OCI-M1 (cell line): ENCODE measurements at places on chromosomes 6 and 20.

DNA sequence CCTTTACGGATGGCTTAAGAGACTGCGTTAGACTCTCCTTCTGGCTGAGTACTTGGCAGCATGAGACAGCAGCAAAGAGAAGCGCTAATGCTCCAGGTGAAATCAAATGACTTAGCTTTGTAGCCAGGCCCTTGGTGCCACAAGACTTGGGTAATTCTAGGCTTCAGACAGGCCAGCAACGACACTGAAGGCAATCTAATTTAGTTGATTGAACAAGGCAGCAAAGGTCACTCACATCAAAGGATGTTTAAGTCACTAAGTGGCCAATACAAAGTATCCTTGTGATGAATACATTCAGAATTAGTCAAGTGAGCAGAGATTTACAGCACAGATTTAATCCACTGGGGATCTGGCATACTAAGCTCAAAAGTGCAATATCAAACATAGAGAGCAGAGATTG is 113.2 kb downstream of the FAM83B start:
- no peak for DNase-seq

DNA sequence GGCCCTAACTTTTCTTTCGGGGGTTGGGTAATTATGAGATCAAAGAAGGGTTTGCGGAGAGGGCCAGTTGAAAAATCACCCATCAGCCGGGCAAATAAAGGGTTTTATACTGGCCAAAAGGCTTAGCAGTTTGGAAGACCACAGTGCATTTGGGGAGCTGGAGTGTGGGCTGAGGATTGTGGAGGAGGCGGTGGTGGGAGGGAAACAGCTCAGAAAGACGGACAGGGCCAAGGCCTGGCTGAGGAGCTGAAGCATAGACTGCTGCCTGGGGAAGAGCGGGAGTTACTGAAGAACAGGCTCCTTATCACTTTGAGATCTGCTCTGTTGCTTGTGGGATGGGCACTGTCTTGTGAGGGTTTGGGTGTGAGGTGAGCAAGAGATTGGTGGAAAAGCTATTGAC is 144.2 kb downstream of the CARMIL1 start:
- no peak for DNase-seq

DNA sequence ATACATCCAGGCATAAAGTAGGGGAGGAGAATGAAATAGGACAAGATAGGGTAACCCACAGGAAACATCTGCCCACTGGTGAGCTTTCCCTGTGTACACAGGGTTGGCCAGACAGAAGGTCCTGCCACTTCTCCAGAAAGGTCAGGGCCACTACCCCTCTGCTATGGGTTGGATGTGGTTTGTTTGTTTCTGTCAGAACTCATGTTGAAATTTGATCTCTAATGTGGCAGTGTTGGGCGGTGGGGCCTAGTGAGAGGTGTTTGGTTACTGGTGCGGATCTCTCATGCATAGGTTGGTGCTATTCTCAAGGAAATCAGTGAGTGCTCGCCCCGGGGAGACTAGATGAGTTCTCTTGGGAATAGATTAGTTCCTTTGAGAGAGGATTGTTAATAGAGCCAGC is 15.6 kb upstream of the MAS1 start:
- DNase-seq, result peak; percentile 22

GRCh38 chr6:124967444-124967843 is 5.2 kb downstream of the RNF217 start:
- DNase-seq, result no peak

DNA sequence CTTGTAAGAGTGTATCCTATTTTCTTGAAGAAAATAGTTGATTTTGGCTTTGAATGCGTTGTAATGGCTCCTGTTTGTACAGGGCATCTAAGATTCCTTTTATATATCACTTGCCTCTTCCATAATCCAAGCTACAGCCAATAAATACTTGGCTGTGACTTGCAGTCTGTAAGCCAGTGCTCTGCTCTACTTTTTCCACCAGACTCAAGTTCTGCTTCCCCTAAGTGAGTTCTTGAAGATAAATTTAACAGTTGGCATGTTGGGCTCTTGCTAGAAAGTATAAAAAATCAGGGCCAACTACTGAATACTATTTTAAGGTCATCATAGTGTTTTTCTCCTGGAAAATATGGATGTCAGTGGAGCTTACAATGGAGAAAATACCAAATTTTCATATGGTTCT is 36.5 kb upstream of the SCGN start:
- no peak for DNase-seq

DNA sequence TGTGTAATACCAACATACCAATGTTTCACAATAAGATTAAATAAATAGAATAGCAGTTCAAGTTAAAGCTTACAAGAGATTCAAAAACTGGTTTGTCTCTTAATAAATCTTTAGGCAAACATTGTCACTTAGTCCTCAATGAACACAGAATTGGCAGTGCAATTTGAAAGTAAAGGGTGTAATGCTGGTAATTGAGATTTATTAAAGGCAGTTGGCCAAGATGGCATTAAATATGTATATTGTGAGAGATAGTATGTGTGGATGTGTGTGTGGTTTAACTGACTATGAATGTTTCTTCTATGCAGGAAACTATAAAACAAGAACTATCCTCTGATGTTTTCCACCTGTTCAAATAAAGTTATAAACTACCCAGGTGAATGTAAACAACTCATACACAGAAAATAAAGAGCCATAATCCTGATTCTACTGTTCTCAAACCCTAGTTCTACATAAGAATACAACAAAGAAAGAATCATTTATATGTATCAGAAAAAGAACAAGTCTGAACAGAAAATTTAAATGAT is 267.9 kb upstream of the PTCHD4 start:
- no peak for DNase-seq

DNA sequence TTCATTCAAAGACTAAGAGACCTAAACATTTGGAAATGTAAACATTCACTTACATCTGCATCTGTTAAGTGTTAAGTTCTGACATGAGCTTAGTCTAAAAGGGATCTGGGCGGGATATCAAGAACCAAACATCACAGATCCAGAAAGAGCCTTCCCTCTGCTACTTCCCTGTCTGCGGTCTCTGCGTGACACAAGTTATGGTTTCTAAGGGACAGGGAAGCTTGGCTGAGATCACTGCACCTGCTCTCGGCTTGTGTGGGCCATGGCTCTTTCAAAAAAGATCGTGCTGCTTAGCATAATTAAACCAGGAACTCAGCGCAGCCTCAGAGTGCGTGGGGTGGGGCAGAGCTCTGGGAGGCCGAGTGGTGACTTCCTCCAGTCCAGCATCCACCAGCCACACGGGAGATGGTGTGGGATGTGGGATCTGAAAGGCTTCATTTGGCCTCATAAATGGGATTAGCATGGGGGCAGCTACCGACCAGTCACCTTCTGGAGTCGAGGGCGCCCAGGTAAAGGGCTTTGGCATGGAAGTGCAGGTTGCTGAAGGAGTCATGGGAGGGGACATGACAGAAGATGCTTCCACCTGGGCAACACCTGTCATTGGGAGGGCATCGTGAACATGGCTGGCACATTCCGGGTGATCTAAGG is 16.7 kb upstream of the RAMACL start:
- no peak for DNase-seq

DNA sequence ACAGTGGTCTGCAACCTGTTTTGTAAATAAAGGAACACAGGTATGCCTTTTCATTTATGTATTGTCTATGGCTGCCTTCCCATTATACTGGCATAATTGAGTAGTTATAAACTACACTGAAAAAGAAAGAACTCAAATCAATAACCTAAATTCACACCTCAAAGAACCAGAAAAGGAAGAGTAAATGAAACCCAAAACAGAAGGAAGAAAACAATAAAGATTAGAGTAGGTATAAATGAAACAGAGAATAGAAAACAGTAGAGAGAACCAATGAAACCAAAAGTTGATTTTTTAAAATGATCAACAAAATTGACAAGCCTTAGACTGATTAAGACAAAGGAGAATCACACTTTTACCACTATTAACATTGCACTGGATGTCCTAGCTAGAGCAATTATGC is 34.7 kb downstream of the FAM184A start:
- DNase-seq, result no peak

DNA sequence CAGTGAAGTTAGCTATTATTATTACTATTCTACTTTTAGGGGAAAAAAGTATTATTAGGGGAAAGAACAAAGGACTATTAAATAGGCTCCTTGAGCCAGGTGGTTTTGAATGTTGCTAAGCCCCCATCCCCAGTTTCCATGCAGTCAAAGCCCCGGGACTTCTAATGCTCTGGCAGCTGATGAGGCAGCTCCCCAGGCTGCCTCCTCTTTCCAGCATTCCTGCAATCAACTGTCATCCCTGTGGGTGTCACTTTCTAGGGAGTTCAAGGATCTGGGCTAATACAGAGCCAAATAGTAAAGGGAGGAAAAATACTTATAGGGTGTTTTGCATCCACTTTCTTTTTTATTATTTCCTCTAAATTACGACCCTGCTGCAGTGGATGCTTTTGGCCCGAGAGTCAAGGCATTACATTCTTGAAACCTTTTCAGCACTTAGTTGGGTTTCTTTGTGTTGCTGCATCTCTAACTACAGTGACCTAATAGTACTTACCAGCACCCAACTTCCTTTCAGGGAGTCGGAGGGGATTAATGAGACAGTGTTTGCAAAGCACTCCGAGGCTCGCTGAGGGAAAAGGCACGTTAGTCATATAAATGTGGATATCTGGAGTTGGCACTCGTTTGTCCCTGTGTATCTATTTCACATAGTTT is 303.9 kb upstream of the MAP3K7 start:
- DNase-seq, result no peak

DNA sequence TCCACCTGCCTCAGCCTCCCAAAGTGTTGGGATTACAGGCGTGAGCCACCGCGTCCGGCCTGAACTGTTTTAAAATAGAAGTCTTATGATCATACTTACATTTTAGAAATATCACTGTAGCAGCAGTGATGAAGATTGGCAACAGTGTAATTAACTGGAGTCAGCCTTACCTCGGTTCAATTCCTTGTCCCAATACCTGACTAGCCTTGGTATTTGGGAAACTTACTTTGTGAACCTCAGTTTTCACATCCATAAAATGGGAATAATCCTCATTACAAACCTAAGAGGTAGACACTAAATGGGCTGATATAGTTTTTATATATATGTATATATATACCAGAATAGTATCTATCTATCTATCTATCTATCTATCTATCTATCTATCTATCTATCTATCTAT is 19.3 kb downstream of the PHF20 start:
- DNase-seq, result no peak

DNA sequence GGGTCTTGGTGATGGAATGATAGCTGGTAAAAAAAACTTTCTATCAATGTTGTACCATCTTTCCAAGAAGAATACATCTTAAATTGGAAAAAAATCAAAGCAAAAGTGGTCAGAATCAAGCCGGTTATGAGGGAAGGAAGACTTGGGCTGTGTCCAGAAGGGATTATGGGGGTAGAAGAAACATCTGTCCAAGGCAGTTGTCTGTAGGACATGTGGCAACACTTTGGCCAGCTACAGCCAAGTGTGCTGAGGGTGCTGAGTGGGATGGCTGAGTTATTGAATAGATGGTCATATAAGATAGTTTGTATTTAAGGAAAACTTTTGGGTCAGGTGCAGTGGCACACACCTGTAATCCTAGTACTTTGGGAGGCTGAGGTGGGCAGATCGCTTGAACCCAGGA is 38.4 kb downstream of the INSM1 start:
- DNase-seq, result no peak

DNA sequence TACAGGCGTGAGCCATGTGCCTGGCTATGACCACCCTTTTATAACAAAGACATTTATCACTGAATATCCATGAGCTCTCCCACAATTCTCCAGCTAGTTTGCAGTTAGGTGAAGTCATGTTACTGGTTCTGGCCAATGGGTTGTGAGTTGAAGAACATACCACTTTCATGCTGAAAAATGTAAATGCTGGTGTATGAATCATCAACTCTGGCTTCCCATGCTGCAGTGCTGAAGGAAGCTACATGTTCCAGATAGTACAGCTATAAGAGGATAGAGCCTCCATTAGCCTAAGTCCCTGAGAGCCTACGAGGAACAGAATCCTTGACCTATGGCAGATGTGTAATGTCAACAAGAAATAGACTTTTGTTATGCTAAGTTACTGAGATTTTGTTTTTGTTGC is 180.4 kb downstream of the BTBD9 start:
- DNase-seq, result no peak

GRCh38 chr20:9458138-9458796 is 56.1 kb upstream of the LAMP5 start:
- peak; percentile 20 for DNase-seq

DNA sequence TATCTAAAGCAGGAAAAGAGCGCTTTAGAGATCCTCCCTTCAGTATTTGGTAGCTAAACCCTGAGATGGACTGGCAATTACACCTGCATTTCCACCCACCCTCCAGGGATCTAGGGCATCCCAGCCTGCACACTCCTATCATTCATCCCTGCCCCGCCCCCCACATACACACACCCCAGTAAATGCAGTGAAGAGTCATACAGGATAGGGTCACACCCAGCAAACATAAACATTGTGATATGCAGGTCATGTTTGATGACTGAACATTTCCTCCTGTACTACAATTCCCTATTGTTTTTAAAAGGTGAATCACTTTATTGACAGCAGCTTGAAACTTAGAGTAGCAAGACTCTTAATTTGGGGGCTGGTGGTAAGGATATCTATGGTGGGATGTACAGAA is 112.9 kb downstream of the FOXO3 start:
- no peak for DNase-seq

GRCh38 chr6:88474720-88475119 is 308.6 kb upstream of the CNR1 start:
- no peak for DNase-seq

DNA sequence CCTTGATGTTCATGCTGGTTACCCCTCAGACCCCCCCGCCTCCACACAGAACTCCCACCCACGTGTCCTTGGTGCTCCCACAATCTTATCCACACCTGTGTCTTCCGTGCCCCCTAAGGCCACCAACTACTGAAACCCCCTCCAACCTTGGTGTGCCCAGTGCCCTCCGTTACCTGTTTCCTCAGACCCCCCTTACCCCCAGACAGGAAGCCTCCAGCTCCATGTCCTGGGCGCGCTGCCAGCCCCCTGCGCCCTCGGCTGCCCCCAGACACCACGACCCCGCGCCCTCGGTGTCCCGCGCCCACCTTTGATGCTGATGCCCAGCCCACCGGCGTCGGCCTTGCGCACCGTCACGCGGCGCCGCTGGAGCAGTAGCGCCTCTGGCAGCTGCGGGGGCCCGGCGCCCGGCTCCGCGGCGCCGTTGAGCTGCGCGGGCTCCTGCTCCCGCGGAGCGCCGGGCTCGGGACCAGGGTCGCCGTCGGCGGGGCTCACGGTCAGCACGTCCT is 504 bp downstream of the SNTA1 start:
- no peak for DNase-seq

GRCh38 chr6:13831615-13832014 is 17.3 kb upstream of the MCUR1 start:
- no peak for DNase-seq

- no peak for DNase-seq
Observed at GRCh38 chr6:163806755-163807499, 392.4 kb downstream of the QKI start.

DNA sequence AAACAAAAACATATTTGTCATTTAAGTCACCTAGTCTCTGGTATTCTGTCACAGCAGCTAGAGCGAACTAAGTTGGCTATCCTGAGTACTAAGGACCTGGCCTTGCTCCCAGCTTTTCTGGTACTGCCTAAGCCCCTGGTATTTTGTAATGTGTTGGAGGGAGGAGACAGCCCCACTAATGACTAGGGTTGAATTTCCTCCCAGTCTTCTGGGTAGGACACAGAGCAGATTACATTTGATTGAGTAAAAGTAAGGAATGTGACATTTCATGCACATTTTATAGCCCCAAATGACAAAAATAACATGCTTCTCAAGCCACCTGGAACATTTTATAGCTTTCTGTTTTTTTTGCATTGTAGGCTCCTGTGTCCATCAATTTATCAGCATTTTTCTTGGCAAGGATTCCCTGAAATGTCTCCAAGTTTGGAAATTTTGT is 47.9 kb upstream of the DDR1 start:
- DNase-seq, result no peak
